H7 (cell line): ENCODE measurements at places on chromosomes 6 and 20. TPM values are rescaled to one million over a fixed set of nuclear protein-coding genes. Genes with fewer than 3 reads are reported as not detected.

Gene APOBEC2
- total RNA-seq = 0.14 TPM in 1 of 2 replicates, not detected in the other

Gene ANKRD66
- not detected in 2 replicates for total RNA-seq

Gene EEF1A2
- total RNA-seq = 30.7 and 37.1 TPM in 2 replicates

Gene LY86
- total RNA-seq = not detected in 2 replicates

Gene CSE1L
- total RNA-seq = 214 and 248 TPM in 2 replicates

Gene MOG
- 1.4 and 2.0 TPM in 2 replicates for total RNA-seq

Gene GMPR
- total RNA-seq = 1.4 and 5.1 TPM in 2 replicates

Gene OR2J3
- total RNA-seq = not detected in 2 replicates

Gene TNFRSF21
- total RNA-seq = 47.5 and 50.8 TPM in 2 replicates
